ENCODE measurements at places on chromosomes 11 and 22.

DNA sequence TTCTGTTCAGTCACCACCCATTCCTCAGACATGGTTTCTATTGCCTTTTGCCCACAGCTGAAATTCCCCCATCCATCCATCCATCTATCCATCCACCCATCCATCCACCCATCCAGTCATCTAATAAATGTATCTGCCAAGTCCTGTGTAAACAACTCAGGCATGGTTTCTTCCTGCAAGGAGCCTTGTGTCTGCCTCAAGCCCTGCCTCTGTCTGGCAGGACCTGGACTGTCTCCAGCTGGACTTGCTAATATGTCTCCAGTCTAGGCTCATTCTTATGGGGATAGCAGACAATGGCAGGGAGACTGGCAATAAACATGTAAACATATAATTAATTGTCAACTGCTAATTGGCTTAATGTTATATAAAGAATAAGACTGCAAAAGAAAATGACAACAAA, 64.7 kb upstream of the AMPD3 start:
- no peak for DNase-seq

DNA sequence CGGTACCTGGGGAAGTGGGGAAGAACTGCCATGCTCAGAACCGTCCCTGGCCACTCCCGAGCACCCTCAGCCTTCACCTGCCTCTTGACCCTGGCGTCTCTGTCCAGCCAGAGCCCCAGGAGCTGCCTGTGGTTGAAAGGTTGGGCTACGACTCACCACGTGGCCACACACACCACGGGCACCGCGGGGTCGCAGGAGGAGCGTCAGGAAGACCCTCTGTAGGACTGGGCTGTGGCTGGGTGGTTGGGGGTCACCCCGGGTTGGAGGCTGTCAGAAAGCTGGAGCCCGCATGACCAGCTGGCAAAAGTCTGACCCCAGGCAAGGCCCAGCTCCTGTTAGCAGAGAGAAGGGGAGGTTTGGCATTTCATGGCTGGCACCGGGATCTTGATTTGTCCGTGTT, 11.5 kb downstream of the KRTAP5-5 start:
- DNase-seq, result no peak

GRCh38 chr11:66880496-66881450, 23.9 kb downstream of the LRFN4 start:
- no peak for DNase-seq

- DNase-seq, result no peak
Measured at GRCh38 chr11:103773537-103773936, 262.9 kb upstream of the DDI1 start.

GRCh38 chr11:13972043-13972910, 9.8 kb downstream of the SPON1 start:
- DNase-seq, result peak; percentile 31

- DNase-seq, result no peak
Measured at GRCh38 chr11:98260983-98261382, 759.8 kb upstream of the CNTN5 start.

DNA sequence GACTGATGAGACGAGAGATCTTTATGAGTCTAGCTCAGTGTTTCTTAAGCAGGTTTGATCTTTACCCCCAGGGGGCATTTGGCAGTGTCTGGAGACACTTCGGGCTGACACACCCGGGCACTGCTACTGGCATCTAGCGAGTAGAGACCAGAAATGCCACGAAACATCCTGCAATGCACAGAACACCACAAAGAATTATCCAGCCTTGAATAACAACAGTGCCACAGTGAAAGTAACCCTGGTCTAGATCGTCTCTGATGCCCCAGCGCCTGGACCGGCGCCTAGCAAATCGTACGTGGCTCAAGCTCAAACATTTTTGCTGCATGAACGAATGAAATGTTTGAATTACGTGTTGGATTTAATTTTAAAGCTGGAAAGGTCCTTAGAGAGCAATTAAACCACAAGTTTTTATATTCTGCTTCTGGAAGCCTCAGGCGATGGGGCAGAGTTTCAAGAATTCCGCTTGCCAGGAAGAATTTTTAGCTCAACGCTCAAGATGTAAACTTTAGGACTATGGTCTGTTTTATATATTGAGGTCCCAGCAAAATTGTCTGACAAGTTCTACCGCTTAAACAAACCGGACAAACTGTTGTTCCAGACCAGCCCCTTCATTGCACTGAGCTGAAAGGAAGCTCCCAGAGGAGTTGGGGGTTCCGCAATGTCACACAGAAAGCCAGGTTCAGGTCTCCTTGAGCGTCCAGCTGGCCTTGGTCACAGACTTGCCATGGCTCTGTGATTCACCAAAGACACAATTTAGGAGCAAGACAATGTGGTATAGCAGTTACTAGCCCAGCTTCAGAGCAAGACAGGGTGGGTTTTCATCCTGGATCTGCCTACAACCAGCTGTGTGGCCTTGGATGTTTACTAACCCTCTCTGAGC, 44.2 kb upstream of the SMTN start:
- DNase-seq, result no peak

DNA sequence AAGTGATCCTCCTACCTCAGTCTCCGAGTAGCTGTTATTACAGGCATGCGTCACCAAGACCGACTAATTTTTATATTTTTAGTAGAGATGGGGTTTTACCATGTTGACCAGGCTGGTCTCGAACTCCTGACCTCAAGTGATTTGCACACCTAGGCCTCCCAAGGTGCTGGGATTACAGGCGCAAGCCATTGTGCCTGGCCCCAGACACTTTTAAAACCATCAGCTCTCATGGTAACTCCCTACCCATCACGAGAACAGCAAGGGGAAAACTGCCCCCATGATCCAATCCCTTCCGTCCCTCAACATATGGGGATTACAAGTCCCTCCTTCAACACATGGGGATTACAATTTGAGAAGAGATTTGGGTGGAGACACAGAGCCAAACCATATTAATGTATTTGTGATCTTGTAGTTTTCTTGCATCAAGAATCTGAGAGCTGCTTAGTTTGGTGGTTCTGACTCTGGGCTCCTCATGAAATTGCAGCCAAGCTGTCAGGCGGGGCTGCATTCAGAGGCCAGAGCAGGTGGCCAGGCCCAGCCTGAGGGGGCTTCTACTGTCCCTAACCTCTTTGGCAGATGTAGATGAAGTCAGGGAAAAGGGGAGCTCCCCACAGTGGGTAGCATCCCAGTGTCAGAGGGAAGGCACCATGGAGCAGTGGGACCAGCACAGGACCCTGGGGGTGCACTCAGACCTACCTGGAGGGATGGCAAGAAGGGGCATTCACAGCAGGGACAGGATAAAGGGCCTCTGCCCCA, 31.2 kb upstream of the PRAME start:
- peak; percentile 92 for DNase-seq

- DNase-seq, result no peak
Measured at GRCh38 chr11:118998822-118999221, 884 bp downstream of the CENATAC start.

DNA sequence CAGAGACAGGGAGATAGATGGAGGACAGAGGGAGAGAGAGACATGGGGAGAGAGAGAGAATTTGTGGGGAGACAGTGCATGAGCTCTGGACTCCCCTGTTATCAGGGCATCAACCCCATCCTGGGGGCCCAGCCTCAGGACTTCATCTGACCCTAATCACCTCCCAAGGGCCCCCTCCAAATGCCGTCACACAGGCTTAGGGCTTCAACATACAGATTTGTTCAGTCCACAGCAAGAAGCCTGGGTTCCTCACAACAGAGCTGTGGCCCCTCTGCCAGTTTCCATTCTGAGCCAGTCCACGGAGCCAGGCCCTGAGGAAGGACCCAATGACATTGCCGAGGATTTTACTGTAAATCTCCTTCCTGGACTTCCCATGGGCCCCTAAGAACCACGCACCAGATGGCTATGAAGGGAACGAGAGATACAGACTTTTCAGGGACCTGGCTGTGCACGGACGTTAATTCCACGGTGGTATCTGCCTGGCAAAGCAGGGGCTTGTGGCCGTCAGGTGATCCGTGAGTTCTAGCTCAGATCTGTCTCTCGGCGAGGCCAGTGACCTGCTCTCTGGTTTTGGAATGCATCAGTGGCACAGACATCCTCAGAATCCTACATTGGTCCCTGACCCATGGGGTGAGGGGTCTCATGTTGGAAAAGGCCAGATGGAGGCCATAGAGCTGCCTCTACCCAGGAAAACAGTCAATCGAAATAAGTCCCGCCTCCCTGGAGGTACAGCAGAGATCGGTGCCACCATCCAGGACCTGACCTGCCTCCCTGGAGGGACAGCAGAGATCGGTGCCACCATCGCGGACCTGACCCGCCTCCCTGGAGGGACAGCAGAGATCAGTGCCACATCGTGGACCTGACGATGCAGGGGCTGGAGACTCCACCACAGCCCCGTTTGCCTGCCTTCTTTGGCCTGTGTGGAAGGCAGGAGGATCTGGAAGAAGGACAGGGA, 8.7 kb upstream of the B4GALNT4 start:
- peak; percentile 69 for DNase-seq

- DNase-seq, result no peak
Measured at GRCh38 chr11:6608011-6608410, 4.0 kb downstream of the TAF10 start.

DNA sequence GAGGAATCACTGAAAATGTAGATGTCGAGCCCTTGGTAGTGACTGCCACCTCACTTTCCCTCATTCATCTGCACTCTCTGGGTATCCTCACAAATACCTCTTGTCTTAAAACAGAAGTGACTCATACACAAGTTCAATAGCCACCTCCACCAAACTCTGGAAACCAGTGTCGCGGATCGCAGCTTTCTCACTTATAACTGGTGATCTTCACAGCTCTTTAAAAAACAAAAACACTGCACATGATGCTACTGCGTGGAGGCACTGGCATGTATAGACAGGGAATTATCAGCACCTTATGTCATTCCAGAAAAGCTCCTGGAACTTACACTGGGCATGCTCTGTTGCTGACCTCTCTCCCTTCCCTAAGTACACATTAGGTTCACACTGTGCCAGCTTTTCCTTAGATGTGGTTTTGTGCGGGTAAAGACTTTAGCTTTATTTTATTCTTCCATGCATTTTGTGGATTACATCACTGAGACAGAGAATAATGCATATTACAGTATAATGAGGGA, 425.5 kb upstream of the CADM1 start:
- DNase-seq, result no peak

GRCh38 chr22:44825310-44826150, 73.2 kb downstream of the ARHGAP8 start:
- no peak for DNase-seq

DNA sequence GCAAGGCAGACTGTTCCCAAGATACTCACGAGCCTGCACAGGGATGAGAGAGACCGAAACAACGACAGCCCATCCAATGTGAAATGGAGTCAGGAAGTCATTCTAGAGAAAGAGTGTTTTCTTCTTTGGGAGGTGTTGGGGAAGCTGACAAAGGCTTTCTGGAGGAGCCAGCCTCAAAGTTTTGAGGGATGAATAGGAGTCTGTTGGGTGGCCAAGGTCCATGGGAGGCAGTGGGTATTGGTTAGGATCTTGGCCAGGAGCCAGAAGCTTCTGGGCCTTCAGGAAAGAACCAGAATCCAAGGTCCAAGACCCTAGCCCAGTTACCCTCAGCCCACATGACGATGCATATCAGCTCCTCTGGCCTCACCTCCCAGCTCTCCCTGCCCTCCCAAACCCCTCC, 59.9 kb upstream of the SHISAL1 start:
- DNase-seq, result no peak

GRCh38 chr11:86781546-86781945, 18.8 kb upstream of the PRSS23 start:
- DNase-seq, result no peak

DNA sequence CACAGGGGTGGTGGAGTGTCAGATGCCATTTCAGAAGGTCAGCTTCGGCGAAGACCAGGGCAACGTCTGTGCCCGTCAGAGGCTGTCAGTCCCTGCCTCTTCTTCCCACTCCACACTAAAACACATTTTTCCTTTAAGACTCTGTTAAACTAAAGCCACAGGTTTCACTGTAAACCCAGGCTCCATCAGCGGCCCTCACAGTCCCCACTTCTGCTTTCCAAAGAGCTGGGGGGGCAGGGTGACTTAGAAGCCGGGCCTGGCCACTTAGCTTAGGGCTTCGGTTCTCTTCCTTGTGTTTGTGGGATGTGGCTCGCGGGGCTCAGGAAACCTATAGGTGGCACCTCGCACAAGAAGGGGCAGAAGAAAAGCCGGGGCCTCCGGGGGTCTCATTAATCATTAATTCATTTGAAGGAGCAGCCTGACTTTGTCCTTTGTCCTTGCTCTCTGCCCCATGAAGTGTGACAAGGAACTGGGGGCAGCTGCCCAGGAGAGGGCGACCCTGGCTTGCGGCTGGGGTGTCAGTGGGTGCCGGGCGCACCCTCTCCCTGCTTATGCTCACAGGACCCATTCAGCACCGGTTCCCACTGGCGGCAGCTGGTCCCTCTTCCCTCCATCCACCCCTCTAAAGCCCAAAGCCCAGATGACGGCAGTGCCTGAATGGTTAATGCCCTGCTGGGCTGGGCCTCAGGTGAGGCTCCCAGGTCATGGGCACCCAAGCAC, 4.1 kb downstream of the SLC25A45 start:
- DNase-seq, result no peak

- no peak for DNase-seq
Measured at GRCh38 chr11:47587723-47588326, 1.3 kb downstream of the FAM180B start.

- no peak for DNase-seq
Measured at GRCh38 chr11:76791861-76792260, 8.7 kb downstream of the TSKU start.

DNA sequence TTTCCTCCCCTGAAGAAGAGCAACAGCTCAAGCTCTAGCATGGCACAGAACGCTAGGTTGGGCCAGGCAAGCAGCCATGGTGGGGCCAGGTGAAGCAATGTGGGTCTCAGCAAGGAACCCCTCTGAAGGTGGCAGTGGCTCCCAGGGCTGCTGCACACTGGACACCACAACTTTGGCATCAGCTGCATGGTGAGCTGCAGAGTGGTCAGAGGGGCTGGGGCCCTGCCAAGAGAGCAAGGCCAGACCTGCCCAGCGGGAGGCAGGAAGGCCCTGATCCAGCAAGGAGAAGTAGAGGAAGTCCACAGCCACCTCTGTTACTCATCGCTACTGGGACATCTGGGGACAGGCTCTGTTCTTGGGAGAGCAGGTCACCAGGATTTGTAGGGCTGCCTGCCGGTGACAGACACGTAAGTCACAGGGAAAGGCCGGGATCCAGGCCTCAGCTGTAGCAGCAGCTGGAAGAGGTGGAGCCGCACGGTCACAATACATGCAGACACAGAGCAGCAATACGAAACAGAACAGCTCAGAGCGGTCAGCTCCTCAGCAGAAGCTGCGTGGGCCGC, 12.4 kb downstream of the CYB561A3 start:
- DNase-seq, result no peak

DNA sequence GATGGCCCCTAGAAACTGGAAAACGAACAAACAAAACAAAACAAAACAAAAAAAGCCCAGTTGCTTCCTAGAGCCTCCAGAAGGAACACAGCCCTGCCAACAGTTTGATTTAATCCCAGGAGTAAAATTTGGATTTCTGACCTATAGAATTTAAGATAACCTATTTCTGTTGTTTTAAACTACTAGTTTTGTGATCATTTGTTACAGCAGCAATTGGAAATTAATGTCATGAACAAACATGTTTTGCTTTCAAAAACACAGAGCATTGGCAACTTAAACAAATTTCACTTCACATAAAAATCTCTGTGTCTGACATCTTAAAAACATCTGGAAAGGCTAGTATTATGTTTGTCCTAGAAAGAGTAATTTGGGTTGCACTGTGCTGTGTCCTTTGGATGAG, 437.3 kb downstream of the METTL15 start:
- no peak for DNase-seq
